Hematopoietic multipotent progenitor cell treated with erythropoietin and hydrocortisone succinate and interleukin-3 and kit ligand, for 4 days (in vitro differentiated cells): ENCODE measurements at places on chromosomes 7 and 10.

DNA sequence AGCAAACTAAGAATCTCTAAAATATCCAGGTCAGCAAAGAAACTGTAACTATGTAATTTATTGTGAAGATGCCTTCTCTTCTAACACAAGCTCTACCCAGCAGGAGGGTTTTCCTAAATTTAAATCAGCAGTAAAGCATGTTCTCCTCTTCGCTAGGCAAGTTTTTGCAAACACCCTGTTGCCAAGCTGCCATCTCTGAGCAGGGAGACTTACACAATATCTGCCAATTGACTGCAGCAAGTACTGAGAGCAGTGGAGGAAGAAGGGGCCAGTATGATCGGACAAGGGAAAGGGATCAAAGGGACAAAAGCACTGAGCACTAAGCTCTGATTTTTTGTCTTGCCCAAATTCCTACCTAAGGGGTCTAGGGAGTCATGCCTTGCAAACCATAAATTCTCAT lies 16.0 kb upstream of the LANCL2 start:
- no peak for DNase-seq

DNA sequence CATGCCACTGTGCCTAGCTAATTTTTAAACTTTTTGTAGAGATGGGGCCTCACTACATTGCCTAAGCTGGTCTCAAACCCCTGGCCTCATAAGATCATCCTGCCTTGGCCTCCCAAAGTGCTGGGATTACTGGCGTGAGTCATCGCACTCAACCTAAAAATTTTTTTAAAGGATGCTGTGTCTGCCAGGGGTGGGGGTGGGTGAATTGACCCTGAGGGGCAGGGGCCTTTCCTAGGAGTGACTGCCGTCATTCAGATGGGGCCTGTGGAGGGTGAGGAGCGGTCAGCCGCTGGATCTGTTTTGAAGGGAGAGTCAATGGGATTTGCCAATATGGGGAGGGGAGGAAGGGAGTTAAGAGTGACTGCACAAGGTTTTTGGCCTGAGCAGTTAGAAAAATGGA lies 89.4 kb downstream of the C10orf105 start:
- no peak for DNase-seq

GRCh38 chr7:39951226-39952194 lies 1.5 kb downstream of the CDK13 start:
- peak; percentile 93 for DNase-seq

DNA sequence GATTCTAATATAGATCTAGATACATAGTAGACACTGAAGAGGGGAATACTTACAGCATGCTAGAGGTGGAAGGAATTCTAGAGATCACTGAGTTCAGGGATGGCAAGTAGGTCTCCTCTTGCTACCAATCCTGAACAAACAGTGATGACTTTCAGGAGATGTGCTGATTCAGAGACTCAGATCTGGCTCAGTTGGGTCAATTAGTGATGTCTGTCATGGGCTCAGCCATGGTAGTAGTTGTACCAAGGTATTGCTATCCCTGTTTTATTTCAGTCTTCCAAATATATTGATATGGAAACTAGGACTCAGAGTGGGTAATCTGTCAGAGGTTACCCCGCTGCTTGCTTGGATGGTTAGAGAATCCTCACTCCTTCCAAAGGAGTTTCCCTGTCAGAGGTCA lies 38.5 kb downstream of the UNC5B start:
- DNase-seq = no peak

DNA sequence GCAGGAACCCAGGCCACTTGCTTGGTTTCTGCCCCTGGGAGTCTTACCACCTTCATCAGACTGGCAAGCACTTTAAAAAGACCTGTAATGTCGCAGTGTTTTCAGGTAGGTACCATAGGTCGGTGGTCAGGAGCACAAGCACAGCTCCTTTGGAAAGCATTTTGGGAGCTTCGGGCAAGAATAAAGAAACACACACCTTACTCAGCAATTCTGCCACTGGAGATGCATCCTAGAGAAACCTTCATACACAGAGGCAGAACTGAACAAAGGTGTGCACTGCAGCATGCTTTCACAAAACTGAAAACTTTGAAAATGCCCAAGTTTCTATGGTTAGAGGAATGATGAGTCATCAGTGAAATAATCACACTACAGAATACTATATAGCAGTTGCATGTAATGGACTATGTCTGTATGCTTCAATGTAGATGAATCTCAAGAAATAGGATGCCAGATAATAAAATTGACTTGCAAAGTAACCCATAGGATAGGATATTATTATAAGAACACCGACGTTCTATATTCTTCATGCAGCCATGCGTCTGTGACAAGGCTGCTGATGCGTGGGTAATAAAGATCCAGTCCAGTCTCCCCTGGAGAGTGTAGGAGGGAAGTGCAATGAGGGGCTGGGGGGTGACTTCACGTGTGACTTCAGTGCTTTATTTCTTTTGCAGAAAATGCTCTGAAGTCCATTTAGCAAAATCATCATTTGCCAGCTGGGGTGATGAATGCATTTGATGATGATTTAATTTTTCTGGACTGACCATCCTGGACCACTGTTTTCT lies 309.5 kb downstream of the WDR37 start:
- DNase-seq = no peak

DNA sequence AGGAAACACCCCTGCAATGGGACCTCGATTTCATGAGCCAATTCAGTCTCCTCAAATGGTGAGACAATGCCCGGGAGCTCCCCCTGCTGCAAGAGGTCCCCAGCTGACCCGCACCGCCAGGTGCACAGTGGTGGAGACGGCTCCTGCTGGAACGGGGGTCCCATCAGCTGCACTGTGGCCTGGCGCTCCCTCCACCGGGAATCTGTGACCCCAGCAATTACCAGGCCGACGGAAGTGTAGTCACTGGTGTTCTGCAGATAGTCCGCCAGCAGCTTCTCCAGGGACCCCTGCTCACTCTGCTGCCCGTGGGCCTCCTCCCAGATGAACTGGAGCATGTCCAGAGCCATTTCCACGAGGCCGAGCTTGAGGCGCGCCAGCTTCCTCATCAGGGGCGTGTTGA lies 64.9 kb upstream of the NKX6-2 start:
- no peak for DNase-seq

- DNase-seq = no peak
Measured at GRCh38 chr7:131546126-131546525, 10.3 kb downstream of the PODXL start.
